ENCODE measurements at places on chromosomes 1 and 21. TPM values are rescaled to one million over a fixed set of nuclear protein-coding genes. Genes with fewer than 3 reads are reported as not detected.

The BCL2L15 gene
- total RNA-seq, result not detected

The PM20D1 gene
- 0.42 TPM for total RNA-seq

The S100A7A gene
- not detected for total RNA-seq

DNA sequence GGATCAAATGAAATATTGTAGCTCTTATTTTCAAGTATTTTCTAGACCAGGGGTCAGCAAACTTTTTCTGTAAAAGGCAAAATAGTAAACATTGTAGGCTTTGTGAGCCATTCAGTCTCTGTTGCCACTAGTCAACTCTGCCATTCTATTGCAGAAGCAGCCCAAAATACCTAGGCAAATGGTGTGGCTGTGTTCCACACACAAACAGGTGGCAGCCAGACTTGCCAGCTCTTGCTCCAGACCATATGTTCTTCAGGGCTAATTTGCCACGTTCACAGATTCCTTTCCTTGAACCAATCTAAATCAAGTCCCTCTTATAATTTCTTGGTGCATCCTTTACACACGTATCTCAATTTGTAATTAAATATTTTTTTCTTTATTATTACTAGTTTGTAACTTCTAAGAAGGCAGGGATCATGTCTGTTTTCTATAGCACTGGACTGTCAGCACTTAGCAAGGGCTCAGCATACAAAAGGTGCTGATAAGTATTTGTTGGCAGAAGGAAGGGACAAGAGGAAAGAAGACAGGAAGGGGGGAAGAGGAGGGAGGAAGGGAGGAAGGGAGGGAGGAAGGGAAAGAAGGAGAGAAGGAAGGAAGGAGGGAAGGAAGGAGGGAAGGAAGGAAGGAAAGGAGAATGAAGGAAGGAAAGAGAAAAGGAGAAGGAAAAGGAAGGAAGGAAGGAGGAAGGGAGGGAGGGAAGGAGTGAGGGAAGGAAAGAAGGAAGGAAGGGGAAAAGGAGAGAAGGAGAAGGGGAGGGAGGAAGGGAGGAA is 106.5 kb upstream of the EDEM3 start:
- no peak overlapping the region for H3K4me3 ChIP-seq
- no peaks in the 10 kb centered on the region for H3K27me3 ChIP-seq
- no peaks in the 10 kb centered on the region for H3K36me3 ChIP-seq
- H3K27ac ChIP-seq, result no peak overlapping the region
- no peaks in the 10 kb centered on the region for H3K4me1 ChIP-seq

GRCh38 chr1:61435226-61435625 is 289.7 kb downstream of the TM2D1 start:
- no peak for DNase-seq
- H3K36me3 ChIP-seq, result no peaks in the 10 kb centered on the region
- H3K4me3 ChIP-seq, result no peak overlapping the region
- no peaks in the 10 kb centered on the region for H3K27me3 ChIP-seq

- H3K27me3 ChIP-seq, result no peaks in the 10 kb centered on the region
- DNase-seq, result no peak
- H3K4me1 ChIP-seq, result no peaks in the 10 kb centered on the region
- H3K4me3 ChIP-seq, result no peak overlapping the region
Observed at GRCh38 chr1:213973129-213973528, 14.6 kb upstream of the PROX1 start.

GRCh38 chr1:241440904-241441303 is 78.7 kb downstream of the FH start:
- DNase-seq, result no peak
- H3K27me3 ChIP-seq, result no peaks in the 10 kb centered on the region
- H3K27ac ChIP-seq, result no peak overlapping the region
- no peak overlapping the region for H3K4me3 ChIP-seq
- no peaks in the 10 kb centered on the region for H3K36me3 ChIP-seq
- H3K4me1 ChIP-seq, result no peaks in the 10 kb centered on the region

DNA sequence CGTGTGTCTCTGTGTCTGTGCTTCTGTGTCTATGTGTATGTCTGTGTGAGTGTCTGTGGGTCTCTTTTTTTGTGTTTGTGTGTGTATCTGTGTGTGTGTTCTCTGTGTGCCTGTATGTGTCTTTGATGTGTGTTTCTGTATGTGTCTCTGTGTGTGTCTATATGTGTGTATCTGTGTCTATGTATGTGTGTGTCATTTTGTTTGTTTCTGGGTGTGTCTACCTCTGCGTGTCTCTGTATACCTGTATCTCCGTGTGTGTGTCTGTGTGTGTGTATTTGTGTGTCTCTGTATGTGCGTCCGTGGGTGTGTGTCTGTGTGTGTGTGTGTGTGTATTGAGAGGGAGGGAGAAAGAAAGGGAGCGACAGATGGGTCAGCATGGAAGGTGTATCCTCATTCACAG is 106.3 kb upstream of the TRABD2B start:
- H3K27me3 ChIP-seq, result no peaks in the 10 kb centered on the region
- H3K4me3 ChIP-seq, result no peak overlapping the region
- no peak overlapping the region for H3K27ac ChIP-seq
- no peaks in the 10 kb centered on the region for H3K36me3 ChIP-seq

GRCh38 chr1:111214074-111214801 is 13.3 kb upstream of the CHI3L2 start:
- no peak for DNase-seq
- no peak overlapping the region for H3K27ac ChIP-seq
- peaks cover 19% of the 10 kb centered on the region for H3K4me1 ChIP-seq
- H3K36me3 ChIP-seq, result no peaks in the 10 kb centered on the region
- H3K4me3 ChIP-seq, result no peak overlapping the region

GRCh38 chr1:98709906-98710305 is 48.4 kb downstream of the SNX7 start:
- DNase-seq, result no peak
- no peaks in the 10 kb centered on the region for H3K36me3 ChIP-seq

- DNase-seq, result no peak
- H3K4me3 ChIP-seq, result no peak overlapping the region
- no peaks in the 10 kb centered on the region for H3K36me3 ChIP-seq
- H3K27me3 ChIP-seq, result no peaks in the 10 kb centered on the region
- H3K27ac ChIP-seq, result no peak overlapping the region
- no peaks in the 10 kb centered on the region for H3K4me1 ChIP-seq
Observed at GRCh38 chr1:248800459-248800858, 25.3 kb downstream of the SH3BP5L start.

DNA sequence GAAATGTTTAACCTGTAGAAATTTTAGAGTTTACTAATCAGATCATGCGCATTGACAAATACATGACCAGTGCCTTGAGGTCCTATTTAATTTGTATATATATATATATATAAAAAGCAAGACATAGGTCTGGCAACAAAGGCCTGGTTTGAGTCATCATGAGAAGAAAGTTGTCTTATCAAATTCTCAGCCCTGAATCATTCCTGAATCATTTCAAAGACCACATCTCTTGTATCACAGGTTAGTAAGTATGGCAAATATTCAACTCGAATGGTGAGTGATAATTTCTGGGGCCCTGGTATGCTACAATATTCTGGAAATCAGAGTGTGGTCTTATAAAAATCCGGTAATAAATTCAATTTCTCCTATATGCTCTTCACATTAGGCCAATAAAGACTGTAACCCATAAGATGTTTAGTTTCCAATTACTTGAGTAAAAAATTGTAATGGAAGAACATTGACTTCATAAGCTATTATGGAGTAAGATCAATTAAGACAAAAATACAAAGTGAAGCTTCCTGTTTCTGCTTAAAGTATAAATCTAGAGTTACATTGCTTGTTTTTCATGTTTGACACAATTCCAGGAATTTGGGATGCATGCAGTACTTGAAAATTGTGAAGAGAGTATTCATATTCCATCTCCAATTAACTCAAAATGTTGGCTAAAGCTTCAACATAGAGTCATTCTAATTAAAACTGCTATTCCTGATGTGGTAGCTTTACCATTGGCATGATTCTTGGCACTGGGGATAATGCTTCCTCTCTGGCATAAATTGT is 309.4 kb downstream of the BRINP3 start:
- no peak for DNase-seq
- H3K4me3 ChIP-seq, result no peak overlapping the region
- no peaks in the 10 kb centered on the region for H3K4me1 ChIP-seq
